ENCODE measurements at places on chromosomes 5 and 9.

- peak; percentile 49 for DNase-seq
Observed at GRCh38 chr5:176700239-176700847, 53.1 kb downstream of the TSPAN17 start.

DNA sequence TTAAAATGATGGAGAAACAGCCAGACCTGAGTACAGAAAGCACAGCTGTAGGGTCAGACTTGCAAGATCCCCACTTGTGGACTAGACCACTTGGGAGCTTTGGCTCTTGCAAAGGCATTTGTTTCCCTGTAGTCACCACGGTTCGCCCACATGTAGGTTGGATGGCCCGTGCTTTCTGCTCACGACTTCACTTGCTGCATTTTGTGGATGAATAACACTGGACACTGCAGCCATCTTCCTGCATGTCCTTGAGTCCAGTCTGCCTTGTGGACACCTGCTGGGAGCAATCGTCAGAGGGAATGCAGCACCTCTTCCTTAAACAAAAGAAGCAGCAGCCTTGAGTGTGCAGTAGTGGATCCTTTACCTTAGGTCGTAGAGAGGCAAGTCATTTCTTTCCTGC, 372.9 kb upstream of the IRX2 start:
- DNase-seq, result no peak

- DNase-seq, result no peak
Observed at GRCh38 chr5:173314166-173314952, 13.9 kb downstream of the STC2 start.

GRCh38 chr5:142356349-142356715, 31.5 kb upstream of the SPRY4 start:
- no peak for DNase-seq

DNA sequence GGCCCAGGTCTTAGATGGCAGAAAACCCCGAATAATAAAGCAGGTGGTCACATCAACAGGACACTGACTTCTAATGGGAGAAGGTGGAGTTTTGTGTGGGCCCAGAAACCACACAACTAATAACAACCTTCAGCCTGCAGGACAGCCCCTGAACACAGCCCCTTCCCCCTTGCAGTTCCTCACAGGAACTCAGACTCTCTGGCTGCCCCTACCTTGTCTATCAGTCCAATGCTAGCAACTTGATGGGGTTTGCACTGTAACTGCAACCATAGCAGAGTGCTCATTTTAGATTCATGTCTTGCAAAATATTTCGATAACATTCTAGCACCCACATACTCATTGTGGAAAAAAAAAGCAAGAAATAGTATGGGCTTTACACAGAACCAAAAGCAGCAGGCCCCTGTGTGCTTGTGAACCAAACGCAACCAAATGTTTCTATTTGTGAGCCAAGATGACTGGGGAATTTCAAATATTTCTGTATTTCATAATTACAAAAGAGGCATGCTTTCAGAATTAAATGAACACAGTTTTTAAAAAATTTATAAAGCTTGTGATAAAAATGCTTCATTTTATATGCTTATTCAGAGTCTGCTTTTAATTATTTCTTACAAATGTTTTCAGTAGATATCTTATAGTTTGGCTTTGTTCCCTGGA, 62.7 kb upstream of the PDE4D start:
- DNase-seq, result no peak

DNA sequence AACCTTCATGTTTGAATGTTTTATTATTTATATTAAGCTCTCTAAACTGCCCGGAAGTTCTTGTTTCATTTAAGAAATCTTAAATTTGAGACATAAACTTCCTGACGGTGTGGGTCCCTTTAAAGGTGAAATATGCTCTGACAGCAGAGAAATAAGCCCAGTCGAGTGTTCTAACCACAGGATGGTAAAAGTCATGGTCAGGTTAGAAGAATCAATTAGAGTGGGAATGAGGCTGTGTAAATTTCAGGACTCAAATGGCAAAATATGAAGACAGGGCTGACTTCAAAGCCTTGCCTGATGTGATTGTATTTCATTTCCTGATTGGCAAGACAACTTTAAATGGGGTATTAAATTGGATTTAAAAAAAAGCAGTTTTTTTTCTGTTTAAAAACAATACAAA, 432.9 kb upstream of the BRINP1 start:
- no peak for DNase-seq

GRCh38 chr5:45601424-45601823, 94.8 kb downstream of the HCN1 start:
- DNase-seq, result no peak

DNA sequence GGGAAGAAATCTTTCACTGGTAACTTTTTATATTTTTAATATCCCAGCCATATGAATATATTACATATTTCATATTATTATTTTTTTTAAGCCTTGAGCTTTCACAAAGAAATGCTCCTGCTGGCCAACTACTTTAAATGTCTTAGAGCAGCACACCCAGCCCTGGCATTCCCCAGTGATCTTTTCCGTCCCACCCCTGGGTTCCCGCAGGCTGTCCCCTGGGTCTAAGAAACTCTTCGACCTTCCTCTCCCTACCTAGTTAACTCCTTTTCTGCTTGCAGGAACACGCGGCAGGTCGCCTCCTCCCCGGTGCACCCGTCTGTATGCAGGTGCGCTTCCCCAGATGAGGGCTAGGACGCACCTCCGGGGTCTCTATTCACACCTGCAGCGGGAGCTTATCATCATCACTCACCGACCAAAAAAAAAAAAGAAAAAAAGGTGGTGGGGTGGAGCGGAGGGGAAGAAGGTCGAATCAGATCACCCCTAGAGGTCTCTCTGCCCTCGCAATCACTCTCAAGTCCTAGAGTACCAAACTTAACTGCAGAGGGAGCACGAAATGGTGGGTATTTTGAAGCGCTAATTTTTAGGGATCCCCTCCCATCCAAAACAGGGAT, 696 bp downstream of the ZFP62 start:
- no peak for DNase-seq

DNA sequence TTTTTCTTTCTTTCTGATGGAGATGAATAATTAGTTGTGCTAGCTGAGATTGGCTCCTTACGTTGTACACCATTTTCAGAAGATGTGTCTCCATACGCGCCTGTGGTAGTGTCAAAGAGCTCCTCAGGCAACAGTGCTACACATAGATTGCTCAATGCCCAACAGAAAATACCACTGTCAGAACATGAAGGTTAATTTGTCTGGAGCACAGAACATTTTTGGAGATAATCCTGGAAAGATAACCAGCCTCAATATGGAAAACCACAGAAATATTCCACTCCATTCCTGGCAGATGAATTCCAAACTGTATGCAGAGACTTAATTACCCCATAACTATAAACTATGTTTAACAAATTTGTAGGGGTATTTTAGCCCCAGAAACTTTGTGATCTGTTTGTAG, 233.6 kb downstream of the MARCHF11 start:
- no peak for DNase-seq

- DNase-seq, result no peak
Observed at GRCh38 chr5:21391506-21391905, 1403.5 kb upstream of the CDH18 start.

GRCh38 chr9:36029202-36029601, 7.5 kb upstream of the RECK start:
- DNase-seq, result no peak
